H1 (cell line): ENCODE measurements at places on chromosomes 12 and 14.
A peak's percentile ranks its signal among the peaks of the same experiment; 100 is the strongest.

DNA sequence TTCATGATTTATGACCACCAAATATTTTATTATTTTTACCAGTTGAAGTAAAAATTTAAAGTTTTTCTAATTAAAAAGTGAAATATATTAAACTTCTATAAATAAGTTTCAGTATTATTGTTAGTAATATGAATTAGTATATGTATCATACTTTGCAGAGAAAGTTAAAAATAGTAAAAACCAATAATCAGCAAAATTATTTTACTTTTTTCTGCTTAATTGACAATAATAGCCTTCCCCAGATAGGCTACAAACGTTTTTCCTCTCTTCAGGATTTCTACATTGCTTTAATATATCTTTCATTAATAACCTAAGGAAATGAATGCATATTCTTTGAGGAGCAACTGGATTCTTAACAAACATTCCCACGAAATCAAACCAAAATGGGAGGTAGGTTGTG, 543.5 kb downstream of the ETNK1 start:
- no peaks in the 10 kb centered on the region for H3K36me3 ChIP-seq
- no peaks in the 10 kb centered on the region for H3K4me1 ChIP-seq
- H3K27ac ChIP-seq = no peak overlapping the region
- DNase-seq = no peak

GRCh38 chr14:104320611-104321086, 182.3 kb downstream of the KIF26A start:
- H3K27ac ChIP-seq = no peak overlapping the region; the same call in 1 of the 2 replicates
- H3K4me1 ChIP-seq = no peaks in the 10 kb centered on the region
- H3K27me3 ChIP-seq = no peaks in the 10 kb centered on the region
- no peak for DNase-seq
- no peak overlapping the region for H3K4me3 ChIP-seq

DNA sequence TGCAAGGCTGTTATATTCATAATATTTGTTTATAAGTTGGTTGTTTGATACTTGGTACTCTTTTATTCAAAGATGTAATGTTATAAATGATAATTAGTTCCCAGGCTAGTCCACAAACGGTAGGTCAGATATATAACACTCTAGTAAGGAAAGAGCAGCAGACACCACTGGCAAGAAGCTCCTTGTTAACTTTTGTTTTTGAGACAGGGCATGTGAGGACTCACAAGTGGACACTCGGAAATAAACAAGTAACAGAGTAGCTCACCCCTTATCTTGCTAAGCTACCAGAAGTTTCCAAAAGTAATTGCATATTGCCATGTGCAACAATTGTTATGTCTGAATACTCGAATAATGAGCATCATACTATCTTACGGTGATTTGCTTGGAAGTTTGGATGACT, 38.6 kb upstream of the YARS2 start:
- H3K27ac ChIP-seq = no peak overlapping the region
- no peaks in the 10 kb centered on the region; the same call in none of the 2 replicates for H3K36me3 ChIP-seq
- no peak overlapping the region for H3K4me3 ChIP-seq
- H3K4me1 ChIP-seq = no peaks in the 10 kb centered on the region
- H3K27me3 ChIP-seq = no peaks in the 10 kb centered on the region

GRCh38 chr14:96090441-96091148, 51.4 kb downstream of the C14orf132 start:
- H3K4me3 ChIP-seq = no peak overlapping the region
- H3K27me3 ChIP-seq = no peaks in the 10 kb centered on the region
- H3K27ac ChIP-seq = no peak overlapping the region
- H3K4me1 ChIP-seq = 0 out of 2 replicates have a peak, but pooled peaks cover 2% of the 10 kb centered on the region
- DNase-seq = no peak
- peaks cover 15% of the 10 kb centered on the region for H3K36me3 ChIP-seq

GRCh38 chr14:70708717-70709570, 67.2 kb downstream of the TTC9 start:
- H3K27ac ChIP-seq = peak overlapping the region; percentile 69
- H3K4me1 ChIP-seq = peaks cover 31% of the 10 kb centered on the region
- H3K36me3 ChIP-seq = no peaks in the 10 kb centered on the region
